ENCODE measurements at places on chromosomes 6 and 20.

DNA sequence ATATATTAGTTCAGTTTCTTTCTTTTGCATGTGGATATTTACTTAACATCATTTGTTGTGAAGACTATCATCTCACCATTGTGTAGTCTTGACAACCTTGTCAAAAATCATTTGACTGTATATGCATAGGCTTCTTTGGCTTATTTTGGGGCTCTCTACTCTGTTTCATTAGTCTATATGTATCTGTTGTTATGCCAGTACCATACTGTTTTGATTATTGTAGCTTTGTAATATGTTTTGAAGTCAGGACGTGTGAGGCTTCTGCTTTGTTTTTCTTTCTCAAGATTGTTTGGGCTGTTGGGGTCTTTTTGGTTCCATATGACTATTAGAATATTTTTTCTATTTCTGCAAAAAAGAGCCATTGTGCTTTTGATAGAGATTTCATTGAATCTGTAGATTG is 288.2 kb upstream of the RNF217 start:
- no peak for DNase-seq

GRCh38 chr6:96391776-96392360 is 129.7 kb upstream of the UFL1 start:
- no peak for DNase-seq

GRCh38 chr20:58577139-58577806 is 62.1 kb upstream of the APCDD1L start:
- no peak for DNase-seq

GRCh38 chr6:30955367-30956042 is 14.7 kb downstream of the MUCL3 start:
- no peak for DNase-seq

DNA sequence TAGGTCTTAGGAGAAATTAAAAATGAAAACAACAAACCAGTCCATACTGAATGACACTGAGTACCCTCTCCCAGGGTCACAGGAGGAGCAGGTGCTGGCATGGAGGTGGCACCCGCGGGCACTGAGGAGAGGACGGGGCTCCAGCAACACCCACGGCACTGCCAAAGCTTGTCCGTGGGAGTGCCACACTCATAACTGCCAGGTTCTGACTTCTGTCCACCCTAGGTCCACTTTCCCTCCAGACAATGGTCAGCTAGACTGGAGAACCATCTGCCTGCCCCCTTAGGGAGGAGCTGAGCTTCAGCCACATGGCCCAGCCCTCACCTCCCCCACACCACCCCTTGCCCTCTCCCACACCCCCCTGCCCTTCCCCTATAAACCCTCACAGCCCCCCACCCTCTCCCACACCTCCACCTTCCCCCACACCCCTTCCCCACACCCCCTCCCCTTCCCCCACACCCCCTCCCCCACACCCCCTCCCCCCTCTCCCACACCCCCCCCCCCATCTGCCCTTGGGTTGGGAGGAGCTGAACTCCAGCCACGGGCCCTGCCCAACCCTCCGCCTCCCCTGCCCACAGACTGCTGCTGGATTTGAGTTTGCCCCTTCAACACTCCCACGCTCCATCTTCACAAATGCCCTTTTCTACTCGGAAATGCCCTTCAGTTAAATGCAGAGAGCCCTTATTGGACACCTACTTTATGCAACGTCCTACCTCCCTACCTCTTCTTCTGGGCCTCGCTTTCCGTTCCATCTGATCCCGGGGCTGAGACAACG is 129.6 kb downstream of the TAF4 start:
- DNase-seq, result peak; percentile 3

GRCh38 chr6:72781624-72782023 is 159.8 kb downstream of the KCNQ5 start:
- no peak for DNase-seq

- DNase-seq, result peak; percentile 55
Measured at GRCh38 chr6:27157459-27158315, 89.8 kb upstream of the PRSS16 start.

DNA sequence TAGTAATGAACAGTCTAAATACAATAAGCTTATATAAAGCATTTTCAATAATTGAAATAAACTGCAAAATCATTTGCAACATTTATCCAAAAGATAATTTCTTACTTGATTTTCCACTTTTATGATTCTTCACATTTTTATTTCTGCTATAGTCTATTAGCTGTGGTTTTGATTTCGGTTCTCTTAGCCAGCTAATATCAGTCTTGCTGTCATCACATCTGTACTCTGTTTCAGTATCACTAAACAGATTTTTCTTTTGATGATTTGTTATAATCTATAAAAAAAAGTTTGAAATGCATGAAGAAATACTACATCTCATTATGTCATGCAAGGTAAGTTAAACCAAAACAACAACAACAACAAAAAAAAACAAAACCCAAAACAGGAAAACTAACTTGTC is 53.2 kb downstream of the SYCP2 start:
- no peak for DNase-seq

DNA sequence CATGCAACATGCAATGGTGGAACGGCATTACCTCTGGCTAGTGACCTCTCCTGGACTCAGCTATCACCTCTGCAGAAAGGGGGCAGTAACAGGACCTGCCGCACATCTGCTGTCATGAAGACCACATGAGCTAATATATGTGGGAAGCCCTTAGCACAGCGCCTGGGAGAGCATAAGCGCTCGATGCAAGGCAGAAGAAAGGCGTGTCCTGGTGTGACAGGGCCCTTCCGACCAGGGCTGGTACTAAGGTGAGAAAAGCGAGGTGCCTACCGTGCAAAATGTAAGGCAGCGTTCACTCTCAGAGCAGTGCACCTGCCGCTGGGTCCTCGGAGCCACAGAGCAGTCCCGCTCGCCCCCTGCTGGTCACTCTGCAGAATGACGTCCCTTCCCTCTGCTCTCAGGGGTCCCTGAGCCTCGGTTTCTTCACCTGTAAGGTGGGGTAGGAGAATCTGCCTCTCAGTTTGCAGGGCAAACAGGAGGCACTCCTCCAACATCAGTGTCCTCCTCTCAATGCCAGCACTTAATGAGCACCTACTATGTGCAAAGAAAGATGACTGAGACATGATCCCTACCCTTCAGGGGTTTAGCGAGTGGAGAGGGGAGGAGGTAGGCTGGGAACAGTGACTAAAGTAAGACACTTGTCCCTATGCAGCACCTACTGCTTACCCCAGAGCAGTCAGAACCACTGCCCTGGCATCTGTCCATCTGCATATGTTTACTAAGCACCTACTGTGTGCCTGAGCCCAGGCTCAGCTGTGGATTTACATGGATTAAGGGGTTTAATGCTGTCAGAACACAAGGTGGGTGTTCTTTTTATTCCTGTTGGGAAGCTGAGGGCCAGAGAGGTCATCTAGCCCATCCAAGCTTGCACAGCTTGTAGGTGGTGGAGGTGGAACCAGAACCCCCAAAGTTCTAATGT is 41.1 kb upstream of the PTGIS start:
- no peak for DNase-seq

- no peak for DNase-seq
Measured at GRCh38 chr20:48298851-48299484, 513.7 kb upstream of the SULF2 start.

GRCh38 chr6:150687508-150687907 is 87.8 kb downstream of the PLEKHG1 start:
- DNase-seq, result no peak

GRCh38 chr20:58392286-58392685 is 3.3 kb downstream of the VAPB start:
- DNase-seq, result no peak

DNA sequence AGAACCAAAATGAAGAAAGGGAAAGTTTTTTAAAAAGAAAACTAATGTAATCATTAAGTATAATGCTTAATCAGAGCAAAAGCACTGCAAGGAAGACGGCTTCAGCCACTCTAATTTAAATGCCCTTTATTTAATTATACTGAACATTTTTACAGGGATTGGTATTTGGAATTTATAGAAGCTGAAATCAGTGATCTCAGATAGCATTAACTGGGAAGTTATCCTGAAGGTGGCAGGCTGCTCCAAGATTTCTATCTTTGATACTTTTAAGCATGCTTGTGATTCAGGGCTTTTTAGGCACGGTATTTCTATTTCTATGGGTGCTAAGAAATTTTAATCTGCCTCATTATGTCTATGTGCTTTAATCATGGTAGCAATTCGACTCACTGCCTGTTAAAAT is 1.3 kb upstream of the NDUFAF4 start:
- peak; percentile 46 for DNase-seq

DNA sequence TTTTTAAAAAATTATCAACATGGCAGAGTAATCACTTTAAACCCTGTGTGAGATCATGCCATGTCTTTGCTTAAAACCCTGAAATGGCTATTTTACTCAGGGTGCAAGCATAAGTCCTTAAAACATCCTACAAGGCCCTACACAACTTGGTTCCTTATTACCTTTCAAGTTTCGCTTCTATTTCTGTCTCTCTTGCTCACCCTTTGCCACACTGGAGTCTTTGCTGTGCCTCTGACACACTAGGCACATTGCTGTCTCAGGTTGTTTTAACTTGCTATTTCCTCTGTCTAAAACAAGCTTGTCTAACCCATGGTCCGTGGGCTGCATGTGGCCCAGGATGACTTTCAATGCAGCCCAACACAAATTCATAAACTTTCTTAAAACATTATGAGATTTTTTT is 55.6 kb downstream of the KIAA0408 start:
- no peak for DNase-seq

- DNase-seq, result no peak
Measured at GRCh38 chr6:52984247-52984646, 10.8 kb downstream of the GSTA4 start.

DNA sequence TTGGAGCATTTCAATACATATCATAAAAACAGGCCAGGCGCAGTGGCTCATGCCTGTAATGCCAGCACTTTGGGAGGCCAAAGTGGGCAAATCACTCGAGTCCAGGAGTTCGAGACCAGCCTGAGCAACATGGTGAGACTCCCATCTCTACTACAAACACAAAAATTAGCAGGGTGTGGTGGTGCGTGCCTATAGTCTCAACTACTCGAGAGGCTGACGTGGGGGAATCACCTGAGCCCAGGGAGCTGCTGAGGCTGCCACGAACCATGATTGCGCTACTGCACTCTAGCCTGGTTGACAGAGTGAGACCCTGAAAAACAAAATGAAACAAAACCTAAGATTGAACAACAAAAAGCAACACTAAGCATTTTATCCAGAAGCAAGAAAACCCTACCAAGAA is 47.2 kb downstream of the BACH2 start:
- DNase-seq, result no peak

DNA sequence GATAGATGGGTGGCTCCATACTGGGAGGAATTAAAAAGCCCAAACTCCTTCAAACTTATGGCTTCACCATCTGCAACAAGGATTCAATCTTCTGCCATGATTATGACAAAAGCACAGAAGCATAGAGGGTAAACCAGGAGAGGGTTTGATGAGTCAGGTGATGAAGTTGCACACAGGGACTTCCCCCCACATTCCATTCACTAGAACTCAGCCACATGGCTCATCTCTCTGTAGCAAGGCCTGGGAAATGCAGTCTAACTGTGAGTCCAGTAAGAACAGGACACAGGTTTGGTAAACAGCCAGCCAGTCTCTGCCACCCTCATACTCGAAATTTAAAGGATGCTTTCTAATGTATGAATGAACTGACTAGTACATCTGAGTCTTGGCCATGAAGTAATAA is 142.9 kb downstream of the HIVEP2 start:
- DNase-seq, result no peak

DNA sequence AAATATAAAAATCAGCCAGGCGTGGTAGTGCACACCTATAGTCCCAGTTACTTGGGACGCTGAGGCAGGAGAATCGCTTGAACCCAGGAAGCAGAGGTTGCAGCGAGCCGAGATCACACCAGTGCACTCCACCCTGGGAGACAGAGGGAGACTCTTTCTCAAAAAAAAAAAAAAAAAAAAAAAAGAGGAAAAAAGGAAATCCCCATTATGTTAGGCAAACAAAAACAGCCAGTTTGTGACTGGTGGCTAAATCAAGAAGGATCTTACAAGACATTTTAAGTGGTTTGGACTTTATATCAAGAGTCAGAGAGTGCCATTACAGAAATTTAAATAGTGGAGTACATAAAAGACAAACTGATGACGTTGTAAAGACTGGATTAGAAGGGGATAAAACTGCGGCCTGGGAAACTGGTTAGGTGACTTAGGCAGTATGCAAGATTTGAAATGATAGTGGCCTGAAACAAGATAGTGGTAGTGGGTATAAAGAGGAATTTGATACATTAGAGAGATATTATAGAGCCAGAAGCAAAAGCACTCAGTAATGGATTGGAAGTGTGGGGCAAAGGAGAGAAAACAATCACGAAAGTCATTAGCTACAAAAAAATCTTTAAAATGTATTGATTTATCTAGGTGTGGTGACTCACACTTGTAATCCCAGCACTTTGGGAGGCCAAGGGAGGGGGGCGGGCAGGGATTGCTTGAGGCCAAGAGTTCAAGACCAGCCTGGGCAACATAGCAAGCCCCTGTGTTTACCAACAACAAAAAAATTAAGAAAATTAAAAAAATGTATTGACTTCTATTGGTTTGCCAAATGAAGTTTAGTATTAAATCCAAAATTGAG is 1.7 kb upstream of the MYO6 start:
- DNase-seq, result no peak

GRCh38 chr6:113909224-113909856 is 52.2 kb downstream of the MARCKS start:
- DNase-seq, result peak; percentile 42

Measured in tibial nerve (tissue), 4 donors.